ENCODE measurements at places on chromosomes 2 and 18.
A peak's percentile ranks its signal among the peaks of the same experiment; 100 is the strongest.

DNA sequence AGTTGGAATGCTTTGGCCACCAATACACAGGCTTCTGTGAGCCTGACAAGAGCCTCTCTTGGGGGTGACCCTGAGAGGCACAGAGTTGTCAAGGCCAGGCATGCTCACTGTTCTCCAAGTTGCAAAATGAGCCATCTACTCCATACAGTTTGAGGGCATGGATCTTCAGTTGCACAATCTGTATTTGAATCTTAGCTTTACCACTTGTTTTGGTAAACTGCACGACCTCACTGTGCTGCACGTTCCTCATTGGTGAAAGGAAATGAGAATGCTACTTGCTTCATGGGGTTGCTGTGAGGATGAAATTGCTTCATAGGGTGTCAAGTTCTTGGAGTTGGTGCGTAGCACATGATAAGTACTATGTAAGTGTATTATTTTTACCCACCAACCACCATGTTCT, 12.0 kb upstream of the HAAO start:
- no peak for DNase-seq

DNA sequence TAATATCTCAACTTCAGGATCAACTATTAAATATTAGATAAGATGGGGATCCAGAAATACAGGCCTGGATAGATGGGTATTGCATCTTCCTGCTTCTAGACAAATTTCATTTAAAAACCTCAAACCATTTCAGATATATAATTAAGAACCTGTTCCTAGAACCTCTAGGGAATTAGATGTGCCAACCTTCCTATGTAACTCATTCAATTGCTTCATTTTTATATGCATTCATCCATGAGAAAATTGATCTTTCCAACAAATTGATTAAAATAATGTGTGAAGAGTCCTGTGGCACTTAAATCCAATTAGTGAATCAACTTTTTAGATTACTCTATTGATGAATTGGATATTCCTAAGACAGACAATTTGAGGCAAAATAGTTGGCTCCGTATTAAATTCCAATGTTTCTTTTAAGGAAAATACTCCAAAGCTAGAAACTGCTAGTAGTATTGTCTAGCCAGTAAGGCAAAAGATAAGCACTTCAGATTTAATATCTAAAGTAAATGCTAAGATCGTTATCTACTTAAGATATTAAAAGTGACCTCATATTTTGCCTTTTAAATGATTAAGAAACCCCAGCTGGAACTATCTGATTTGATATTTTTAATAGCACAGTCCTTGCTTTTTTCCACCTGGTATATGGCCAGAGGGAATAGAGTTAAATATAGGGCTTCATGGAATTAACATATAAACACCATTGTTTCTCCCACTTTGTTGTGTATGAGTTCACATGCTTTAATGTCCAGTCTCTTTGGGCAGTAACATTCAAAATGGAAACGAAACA, 35.8 kb downstream of the DARS1 start:
- no peak for DNase-seq

DNA sequence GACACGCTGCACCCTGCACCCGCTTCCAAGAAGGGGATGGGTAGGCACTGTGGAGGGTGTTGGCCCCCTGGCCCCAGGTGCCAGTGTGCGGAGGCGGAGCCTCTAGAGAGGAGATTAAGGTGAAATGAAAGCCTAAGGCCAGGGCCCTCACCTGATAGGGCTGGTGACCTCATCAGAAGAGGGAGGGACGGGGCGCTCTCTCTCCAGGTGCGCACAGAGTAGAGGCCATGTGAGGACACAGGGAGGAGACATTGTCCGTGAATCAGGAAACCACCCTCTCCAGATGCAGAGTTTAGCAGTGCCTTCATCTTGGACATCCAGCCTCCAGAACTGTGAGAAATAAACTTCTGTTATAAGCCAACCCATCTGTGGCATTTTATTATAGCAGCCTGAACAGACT, 62.3 kb downstream of the PSMG2 start:
- no peak for DNase-seq

GRCh38 chr2:101736861-101737291, 39.4 kb downstream of the MAP4K4 start:
- no peak for DNase-seq

- DNase-seq: no peak
Measured at GRCh38 chr2:132668987-132669907, 758 bp downstream of the LYPD1 start.

DNA sequence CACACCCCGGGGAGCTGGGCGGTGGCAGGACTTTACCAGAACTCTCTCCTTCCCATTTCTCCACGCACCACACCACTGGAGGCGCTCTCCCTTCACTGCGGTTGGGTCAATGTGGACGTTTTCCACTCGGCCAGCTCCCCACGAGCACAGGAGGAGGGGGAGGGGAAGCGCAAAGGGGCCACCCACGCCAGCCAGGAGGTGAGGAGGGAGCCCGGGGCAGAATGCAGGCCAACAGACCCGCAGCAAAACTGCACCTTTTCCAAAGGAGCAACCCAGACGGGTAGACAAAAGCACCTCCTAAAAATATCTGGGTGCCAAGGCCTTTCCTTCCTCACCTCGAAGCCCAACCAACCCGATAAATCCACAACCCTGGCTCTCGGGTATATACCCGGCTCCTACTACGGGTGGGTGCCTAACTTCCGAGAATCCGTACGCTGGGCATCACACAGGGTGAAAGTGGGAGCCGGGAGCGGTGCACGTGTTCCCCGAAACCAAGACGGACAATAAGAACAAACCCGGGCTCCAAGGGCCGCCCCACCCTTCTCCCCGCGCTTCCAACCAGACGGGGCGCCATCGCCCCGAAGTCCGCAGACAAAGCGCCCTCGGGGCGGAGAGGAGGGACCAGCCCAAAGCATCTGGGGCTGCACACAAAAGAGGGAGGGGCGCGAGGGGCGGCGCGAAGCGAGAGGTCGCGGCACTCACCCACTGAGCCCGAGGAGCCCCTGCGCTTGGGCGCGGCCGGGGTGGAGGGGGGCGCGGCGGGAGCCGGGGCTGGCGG, 1.0 kb downstream of the RTN4 start:
- peak; percentile 74 for DNase-seq

DNA sequence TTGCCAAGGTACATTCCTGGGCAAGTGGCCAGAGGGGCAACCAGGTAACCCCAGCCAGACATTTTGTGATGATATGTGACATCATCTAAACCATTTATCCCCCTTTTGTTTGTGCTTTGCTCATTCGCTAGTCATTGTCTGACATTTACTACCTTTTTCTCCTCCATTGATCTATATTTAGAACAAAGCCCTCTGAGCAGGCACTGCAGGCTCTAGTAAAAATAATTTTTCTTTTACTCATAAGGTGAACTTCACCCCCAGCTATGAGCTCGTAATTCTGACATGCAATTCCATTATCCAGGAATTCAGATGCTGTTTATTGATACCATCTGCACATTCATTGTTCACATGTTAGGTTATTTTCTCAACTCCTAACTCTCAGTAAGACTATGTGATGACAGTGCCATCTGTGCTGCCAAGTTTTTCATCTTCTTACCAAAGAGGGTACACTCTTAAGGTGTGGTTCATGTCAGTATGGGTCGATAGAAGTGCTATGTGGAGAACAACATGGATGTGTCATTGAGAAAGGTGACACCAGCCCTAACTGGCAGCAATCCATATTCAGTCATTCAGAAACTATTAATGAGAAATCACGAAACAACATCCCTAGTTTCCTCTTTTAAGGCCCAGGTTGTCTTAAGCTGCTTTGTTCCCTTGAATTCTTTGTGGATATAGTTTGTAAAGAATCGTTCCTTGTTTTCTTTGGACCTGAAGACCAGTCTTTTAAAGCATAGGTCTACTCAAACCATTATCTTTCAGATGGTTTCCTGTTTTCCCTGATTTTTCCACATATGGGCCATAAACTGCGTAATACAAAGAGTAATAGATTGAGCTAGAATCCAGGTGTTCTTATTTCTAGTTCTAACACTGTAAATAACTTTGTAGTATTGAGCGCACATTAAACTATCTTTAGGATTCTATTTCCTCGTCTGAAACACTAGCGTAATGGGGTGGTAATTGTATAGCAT, 978.1 kb upstream of the CDH2 start:
- DNase-seq: no peak

- DNase-seq: no peak
Measured at GRCh38 chr2:61774351-61774750, 79.5 kb downstream of the FAM161A start.

DNA sequence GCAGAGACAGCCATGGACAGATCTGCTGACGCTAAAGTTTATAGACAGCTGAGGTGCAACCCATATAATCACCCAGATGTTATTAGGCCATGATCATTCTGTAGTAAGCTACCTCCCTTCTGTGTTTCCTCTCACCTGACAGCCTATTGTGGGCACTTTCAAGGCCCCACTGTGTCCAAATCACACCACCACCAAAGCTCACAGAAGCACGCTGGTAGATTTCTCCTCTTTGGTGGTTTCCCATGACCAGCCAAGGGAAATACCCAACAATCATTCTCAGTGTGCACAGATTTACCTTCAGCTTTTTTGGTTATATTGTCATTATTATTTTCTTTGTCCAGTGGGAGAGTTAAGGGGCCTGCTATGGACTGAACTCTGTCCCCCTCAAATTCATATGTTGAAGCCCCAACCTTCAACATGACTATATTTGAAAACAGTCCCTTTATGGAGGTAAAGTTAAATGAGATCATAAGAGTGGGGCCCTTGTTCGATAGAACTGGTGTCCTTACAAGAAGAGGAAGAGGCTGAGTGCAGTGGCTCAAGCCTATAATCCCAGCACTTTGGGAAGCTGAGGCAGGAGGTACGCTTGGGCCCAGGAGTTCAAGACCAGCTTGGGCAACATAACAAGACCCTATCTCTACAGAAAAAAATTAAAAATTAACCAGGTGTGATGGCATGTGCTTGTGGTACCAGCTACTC, 74.0 kb upstream of the MSH6 start:
- no peak for DNase-seq

DNA sequence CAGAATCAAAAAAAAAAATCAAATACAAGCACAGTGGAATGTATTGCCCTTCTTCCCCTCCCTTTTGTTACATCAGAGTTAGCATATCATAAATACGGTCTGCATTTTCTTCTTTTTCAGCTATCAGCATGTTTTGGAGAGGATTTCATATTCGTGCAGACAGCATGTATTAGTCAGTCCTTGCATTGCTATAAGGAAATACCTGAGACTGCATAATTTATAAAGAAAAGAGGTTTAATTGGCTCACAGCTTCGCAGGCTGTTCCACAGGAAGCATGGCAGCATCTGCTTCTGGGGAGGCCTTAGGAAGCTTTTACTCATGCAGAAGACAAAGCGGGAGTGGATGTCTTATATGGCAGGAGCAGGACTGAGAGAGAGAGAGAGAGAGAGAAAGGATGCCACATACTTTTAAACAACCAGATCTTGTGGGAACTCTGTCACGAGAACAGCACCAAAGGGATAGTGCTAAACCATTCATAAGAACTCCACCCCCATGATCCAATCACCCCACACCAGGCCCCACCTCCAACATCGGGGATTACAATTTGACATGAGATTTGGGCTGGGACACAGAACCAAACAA, 8.9 kb downstream of the IL1B start:
- DNase-seq: no peak

DNA sequence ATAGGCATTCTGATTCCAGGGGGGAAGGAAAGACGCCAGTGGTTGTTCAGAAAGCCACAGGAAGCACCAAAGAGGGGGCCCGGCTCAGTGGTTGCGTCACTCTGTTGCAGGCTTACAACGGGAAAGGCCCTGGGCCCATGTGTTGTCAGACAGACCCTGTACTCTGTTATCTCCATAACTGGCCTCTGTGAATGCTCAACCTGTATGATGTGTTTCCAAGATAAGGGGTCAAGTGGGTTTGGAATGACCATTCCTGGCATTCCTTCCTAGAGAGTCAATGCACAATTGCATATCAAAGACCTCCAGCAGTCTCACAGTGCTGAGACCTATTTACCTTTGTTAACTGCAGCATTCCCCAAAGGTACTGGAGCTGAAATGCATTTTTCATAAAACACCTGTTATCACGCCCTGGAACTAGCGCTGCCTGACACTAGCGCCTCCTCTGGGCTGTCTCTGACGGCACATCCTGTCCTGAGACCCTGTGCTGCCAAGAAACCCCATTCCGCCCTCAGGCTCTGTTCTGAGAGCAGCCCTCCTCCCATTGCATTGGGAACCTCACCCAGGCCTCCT, 13.2 kb upstream of the LRRFIP1 start:
- no peak for DNase-seq

DNA sequence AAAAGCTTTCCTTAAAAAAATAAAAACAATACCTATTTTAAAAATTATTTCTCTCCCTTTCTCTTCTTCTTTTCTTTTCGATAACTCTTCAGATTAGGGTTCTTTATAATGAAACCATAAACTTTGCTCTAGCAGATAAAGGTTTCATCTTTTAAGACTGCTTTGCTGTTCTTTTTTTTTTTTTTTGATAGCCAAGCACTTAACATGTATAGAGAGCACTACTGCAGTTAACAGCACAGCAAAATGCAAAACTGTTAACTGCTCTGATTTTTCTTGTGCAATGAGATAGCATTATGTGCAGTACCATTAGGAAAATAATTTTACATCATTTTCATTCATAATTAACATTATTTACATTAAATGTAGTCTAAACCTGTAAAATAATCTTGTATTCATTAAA, 36.3 kb downstream of the GALNT1 start:
- no peak for DNase-seq

GRCh38 chr2:124970030-124970429, 944.9 kb downstream of the CNTNAP5 start:
- no peak for DNase-seq

DNA sequence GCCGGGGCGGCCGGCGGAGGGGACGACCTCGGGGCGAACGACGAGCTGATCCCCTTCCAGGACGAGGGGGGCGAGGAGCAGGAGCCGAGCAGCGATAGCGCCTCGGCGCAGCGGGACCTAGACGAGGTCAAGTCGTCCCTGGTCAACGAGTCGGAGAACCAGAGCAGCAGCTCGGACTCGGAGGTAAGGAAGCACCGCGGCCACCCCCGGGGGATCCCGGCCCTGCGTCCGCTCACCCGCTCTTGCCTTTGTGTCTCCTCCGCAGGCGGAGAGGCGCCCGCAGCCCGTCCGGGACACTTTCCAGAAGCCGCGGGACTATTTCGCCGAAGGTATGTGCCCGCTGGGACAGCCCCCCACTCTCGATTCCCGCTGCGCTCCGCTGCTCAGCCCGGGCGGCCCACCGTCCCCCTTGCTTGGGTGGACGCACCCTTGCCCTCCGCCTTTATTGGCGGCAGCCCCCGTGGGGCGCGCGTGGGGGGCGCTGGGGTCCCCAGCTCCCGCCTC, 611 bp downstream of the TCF7L1 start:
- DNase-seq: no peak

GRCh38 chr2:100924520-100925451, 77.3 kb upstream of the RPL31 start:
- no peak for DNase-seq

- no peak for DNase-seq
Measured at GRCh38 chr2:10926191-10926820, 14.6 kb downstream of the KCNF1 start.

DNA sequence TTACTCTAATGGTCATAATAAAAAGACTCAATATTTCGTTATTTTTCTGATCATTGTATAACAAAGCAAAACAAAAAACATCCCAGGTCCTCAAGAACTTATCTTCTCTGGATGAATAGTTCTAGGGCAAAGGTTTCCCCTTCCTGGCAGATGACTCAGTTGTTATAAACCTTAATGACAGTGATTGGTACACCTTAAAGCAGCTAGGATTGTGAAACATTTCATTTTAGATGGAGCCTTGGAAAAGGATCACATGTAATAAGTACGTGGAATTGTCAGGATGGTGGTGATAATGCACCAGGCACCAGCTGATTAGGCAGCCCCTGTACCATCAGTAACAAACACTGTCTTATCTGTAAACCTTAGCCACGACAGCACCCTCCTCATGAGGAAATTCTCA, 47.2 kb downstream of the MEP1B start:
- DNase-seq: no peak
